ENCODE measurements at places on chromosomes 16 and 17.
A peak's percentile ranks its signal among the peaks of the same experiment; 100 is the strongest.

- no peak for DNase-seq
Observed at GRCh38 chr17:2841606-2842005, 45.4 kb downstream of the RAP1GAP2 start.

GRCh38 chr17:78665952-78666920, 89.0 kb upstream of the DNAH17 start:
- DNase-seq, result peak; percentile 30

DNA sequence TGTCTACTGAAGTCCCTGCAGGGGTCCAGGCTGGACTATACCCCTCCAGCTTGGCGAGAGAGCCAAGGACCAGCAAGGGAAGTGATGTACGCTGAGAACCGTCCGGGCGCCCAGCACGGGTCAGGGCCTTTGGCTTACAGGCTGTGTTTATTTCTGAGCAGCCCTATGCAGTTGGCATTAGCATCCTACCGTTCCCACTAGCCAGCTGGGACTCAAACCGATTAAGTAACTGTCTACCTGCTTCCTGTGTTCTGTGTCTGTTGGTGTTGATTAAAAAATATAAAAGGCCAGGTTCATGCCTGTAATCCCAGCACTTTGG, 73.8 kb downstream of the CMIP start:
- DNase-seq, result no peak

GRCh38 chr16:57204675-57205074, 18.5 kb downstream of the RSPRY1 start:
- DNase-seq, result no peak

GRCh38 chr16:19210968-19211367, 42.9 kb downstream of the SYT17 start:
- DNase-seq, result no peak

GRCh38 chr16:67530013-67530939, 1.6 kb downstream of the RIPOR1 start:
- DNase-seq, result no peak

DNA sequence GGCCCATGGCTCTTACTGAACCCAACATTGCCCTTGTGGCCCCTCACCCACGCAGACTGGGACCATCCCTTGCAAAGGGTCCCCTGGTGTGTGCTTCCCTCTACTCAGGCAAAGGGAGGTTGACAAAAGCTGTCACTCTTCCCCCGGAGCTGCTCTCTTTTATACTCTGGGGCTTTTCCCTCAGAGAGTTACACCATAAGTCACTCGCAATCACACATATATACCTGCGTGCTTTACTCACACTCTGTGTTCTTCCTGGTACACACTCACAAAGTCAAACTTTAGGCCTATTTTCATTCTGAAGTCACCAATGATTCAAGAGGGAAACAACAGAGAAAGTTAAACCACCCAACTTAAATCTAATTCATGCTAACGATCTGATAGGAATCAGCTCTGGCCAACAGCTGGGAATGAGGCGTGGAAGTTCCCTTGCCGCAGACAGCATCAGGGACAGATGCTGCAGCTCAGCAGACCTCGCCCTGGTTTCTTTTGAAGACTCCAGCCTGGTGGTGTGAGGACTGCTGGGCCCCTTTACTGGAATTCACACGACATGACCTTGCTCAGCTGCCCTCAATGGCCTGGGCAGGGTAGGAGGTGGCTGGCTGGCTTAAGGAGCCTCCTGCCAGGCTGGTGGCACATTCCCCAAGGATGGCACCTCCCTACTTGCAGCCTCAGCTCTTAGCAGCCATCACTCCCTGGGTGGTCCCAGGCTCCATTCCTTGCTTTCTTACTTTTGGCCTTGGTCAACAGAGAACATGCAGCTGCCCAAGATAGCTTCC, 27.3 kb downstream of the HIC1 start:
- DNase-seq, result no peak

DNA sequence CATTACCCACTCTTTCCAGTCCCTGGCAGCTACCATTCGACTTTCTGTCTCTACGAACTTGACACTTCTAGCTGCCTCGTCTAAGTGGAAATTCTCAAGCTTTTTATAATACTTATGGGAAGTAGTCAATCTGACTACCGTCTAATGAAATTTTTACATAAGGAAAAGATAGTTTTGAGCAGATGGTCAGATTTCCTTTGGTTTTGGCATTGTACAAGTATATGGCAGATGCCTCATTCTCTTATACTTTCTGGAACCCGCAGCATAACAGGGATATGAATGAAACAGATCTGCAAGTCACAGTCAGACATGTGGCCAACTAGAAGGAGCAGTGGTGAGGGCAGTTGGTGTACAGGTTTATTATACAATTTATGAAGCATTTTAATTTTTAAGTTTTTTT, 146.0 kb downstream of the PITPNC1 start:
- no peak for DNase-seq

- peak; percentile 65 for DNase-seq
Observed at GRCh38 chr16:78742501-78743283, 643.2 kb downstream of the WWOX start.

DNA sequence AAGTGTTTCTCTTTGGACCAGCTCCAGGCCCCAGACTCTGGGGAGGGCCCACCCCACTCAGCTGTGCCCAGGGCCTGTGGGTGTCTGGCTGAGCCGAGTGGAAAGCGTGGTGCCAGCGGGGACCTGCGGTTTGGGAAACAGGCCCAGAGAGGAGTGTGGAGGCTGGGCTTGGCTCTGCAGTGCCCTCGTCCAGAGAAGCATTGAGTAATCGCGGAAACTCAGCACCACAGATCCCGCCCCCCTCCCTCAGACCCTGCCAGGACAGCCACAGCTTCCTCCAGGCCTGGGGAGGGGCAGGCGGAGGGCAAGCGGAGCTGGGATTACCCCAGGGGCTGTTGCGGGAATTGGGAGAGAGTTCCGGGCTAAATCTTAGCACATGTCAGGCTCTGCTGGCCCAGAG, 14.6 kb upstream of the PITPNA start:
- DNase-seq, result no peak

- no peak for DNase-seq
Observed at GRCh38 chr17:76560036-76560876, 20.4 kb downstream of the PRCD start.

DNA sequence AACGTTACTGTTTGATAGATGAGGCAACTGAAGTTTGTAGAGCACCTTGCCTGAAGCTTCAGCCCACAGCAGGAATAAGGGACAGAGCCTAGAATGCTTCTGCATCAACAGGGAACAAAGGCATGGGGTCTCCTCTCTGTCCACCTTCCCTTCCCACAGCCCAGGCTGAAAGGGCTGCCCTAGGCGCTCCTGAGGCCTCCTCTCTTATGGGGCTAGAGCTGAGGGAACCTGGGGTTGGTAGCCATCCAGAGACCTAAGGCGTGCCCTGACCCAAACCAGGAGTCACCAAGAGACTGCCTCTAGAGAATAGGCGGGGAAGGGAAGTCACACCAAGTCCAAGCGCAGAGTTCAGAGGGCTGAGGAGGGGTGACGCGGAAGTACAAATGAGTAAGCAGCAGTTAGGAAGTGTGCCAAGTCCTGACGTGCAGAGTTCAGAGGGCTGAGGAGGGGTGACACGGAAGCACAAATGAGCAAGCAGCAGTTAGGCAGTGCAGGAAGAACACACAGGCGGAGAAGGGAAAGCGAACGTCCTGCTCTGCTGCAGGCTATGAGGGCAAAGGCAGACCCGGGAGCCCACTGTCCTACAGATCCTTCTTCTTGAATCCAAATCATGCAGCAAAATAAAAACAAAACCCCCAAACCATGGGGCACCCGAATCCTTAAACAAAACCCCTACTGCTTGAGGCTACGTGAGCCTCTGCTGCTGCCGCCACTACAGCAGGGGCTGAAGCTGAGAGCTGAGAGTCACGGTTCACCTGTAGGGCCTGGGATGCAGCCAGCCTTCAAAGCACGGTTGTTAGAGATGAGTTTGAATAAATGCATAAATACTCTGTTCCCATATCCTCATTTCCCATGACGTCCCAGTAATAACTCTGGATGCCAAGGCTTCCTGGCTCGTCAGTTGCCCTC, 2.7 kb upstream of the SPG7 start:
- DNase-seq, result peak; percentile 77

DNA sequence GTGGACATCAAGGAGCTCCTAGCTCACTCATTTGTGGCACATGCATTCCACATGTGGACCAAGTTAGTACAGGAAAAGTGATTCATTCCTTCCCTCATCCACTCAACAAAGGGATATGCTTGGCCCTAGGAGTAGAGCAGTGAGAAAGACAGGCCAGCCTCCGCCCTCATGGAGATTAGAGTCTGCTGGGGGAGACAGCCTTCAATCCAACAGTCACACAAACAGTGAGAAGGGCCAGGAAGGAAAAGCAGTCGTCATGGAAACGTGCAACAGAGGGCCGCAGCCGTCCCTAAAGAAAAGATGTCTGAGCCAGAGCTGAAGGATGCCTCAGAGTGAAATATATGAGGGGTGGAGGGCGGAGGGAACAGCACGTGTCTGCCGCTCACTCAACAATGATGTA, 109.9 kb downstream of the VPS53 start:
- no peak for DNase-seq

DNA sequence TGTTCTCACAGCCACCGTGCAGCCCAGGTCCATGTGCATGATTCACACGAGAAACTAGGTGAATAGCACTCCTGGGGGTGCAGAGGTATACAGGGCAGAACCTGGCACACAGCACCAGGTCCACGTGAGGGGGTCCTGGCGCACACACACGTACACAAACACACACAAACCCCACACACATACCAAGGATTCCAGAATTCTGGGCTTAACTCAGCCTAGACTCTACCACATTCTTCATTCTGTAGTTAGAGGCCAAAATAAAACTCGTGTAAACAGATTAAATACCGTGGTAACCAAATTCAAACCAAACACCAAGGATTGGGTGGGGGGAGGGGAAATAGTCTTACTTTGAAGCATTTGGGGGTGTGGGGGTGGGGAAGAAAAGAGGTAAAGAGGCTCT, 58.5 kb downstream of the XYLT1 start:
- no peak for DNase-seq

GRCh38 chr16:529012-529575, 1.6 kb downstream of the CAPN15 start:
- no peak for DNase-seq

GRCh38 chr16:29877266-29877961, 14.4 kb upstream of the CDIPT start:
- peak; percentile 37 for DNase-seq

DNA sequence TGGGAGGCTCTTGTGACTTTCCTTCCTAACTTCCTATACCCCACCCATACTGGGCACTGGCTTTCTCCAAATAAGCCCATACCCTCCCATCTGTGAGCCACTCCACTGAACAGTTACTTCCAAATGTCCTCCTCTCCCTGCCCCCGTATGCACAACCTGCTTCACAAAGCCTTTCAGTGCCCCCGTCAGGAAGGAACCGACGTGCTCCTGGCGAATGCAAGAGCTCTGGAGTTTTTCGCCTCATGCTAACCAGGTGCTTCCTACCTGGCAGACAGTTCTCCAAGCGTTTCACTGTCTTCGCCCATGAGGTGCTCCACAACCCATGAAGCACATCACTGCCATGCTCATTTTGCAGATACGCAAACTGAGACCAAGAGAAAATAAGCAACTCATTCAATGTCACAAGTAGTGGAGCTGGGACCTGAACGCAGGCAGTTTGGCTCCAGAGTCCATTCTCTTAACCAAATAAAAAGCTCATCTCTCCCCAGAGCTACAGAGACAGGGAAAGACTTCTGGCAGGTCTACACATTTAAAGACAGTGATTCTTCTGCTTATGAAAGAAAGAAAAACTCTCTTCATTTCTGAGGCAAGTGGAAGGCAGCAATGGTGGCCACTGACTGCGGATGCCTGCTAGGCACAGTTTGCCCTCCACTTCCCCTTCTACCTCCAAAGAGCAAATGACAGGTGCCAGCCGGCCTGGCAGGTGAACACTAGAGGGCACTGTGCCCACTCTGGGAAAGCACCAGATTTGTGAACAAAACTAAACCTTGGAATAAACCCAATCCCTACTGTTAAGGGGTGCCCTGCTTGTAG, 23.8 kb downstream of the SPHK1 start:
- peak; percentile 66 for DNase-seq

GRCh38 chr17:34652021-34652555, 72.7 kb downstream of the TMEM132E start:
- DNase-seq, result no peak

DNA sequence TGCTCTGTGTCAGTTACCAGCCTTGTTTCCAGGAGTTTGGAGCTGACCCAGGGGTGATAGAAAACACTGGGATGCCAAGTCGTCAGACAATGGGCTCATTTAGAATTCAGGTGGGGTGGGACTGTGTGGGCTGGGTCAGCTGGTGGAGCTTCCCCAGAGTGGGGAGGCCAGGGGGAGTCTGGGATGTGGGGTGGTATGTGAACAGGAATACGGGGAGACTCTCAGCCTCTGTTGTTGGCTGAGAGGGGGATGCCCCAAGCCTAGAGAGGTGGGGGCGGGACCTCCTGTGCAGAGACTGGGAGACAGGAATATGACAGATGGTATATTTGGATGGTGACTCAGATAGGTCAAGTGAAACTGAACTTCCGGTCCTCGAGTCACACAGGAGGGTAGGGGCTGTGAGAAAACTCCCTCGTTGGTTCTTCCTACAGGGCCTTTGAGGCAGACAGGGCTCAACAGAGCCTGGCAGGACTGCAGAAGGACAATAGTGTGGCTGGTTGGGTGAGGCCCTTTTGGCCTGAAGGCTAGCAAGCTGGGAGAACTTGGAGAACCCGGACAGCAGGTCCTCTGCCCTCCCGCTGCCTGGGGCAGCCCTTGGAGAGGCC, 23.7 kb downstream of the CDH1 start:
- peak; percentile 46 for DNase-seq

DNA sequence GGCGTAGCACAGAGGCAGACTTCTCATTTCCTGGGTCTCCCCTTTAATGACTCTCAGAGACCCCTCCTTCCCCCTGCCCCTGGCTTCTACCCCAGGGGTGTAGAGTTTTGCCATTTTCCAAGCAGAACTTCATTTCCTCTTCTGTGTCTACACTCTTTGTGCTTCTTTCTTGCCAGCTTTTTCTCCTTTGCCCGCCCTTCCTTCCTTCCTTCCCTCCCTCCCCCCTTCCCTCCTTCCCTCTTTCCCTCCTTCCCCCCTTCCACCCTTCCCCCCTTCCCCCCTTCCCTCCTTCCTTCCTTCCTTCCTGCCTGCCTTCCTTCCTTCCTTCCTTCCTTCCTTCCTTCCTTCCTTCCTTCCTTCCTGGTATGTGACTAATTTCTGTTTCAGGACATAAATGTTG, 47.0 kb downstream of the MAPT start:
- no peak for DNase-seq

GRCh38 chr16:17529982-17530760, 59.4 kb upstream of the XYLT1 start:
- DNase-seq, result no peak

DNA sequence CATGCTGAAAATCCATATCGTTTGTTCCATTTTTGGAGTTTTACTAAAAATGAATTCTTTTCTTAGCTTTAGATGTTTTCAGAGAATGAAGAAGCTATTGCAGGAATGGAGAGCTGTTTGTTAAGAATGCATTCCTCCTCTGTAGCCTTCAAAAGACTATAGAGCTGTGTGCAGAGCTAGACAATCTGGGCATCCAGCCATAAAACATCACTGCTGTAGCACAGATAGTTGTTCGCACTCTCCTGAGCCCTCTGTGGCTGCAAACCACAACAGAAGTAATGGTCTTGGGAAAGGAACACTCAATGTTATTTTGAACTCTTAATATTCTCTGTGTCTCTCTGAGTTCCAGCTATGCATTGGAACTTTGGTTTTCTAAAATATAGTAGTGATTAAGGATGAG, 4.9 kb downstream of the TNRC6C start:
- no peak for DNase-seq

- DNase-seq, result no peak
Observed at GRCh38 chr17:18851201-18851600, 6.7 kb upstream of the PRPSAP2 start.

Measured in stimulated activated CD4-positive, alpha-beta T cell treated with anti-CD3 and anti-CD28 coated beads, Interleukin-12 subunit alpha, Interleukin-12 subunit beta, amount 100 ng/mL, for 4 hours (primary cell).